CD4-positive, alpha-beta T cell treated with Interleukin-4 for 1 hour (primary cell): ENCODE measurements at places on chromosomes 2 and 18.
A peak's percentile ranks its signal among the peaks of the same experiment; 100 is the strongest.

- no peak for DNase-seq
These were observed 47.5 kb downstream of the TWIST2 start for GRCh38 chr2:238895361-238895882.

DNA sequence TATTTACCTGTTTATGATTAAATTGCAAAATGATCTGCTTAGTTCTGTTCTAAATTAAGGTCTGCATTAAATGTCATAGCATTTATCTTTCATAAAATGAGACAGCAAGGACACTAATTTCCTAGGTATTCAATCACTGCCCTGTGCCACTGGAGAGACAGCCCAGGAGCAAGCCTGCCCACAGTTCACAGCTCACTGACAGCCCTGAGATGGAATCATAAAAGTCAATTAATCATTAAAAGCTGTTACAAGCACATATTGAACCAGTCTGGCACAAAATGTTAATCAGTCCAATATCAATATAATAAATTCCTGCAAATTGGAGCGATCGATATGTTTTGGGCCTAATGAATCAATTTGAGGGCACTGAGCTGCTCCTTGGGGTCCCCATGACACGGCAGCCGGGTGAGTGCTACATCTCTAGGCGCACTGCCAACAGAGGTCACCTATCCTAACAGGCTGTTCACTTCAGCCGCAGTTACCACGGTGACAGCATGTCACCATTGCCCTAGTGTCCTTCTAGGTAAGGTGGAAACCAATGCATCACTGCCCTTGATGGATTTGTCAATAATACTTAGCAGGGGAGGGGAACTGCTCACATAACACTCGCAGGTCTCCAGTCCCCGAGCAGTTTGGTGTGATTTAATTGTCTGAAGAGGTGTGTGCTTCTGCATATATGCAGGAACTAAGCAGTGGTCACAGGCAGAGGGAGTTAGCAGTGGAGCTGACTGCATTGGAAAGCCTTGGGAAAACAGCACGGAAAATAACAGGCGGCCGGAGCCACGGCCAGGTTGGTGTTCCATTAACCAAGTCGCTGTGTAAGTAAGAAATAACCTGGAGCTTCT lies 47.3 kb downstream of the POU3F3 start:
- no peak for DNase-seq

DNA sequence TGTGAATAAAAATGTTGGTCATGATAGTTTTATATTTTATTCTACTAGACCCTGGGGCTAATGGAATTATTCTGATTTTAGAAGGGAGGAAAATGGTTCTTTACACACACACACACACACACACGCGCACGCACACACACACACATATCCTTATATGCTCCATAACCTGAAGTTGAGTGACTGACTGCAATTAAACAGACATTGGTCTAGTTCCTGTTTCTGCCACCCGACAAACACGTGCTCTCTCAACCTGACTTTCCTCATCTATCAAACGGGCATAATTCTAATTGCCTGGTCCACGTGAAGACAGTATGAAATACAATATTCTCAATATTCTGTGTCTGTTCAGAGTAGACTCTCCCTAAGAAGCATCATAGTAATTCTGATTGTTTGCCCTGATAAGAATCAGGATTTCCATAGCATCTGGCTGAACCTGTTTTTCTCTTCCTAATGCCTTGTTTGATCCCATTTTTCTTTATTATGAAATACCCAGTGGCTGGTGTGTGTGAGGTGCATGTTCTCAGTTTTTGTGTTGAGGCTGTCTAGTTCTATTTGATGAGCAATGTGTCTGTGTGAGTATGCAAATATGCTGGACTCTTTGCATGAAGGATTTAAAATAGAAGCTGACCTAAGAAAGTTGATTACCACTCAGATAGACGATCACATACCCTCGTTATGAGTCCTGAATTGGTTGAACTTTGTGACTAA lies 51.0 kb downstream of the SETBP1 start:
- no peak for DNase-seq

GRCh38 chr18:52312346-52312745 lies 27.7 kb upstream of the DCC start:
- no peak for DNase-seq

GRCh38 chr2:51528156-51528555 lies 496.2 kb upstream of the NRXN1 start:
- DNase-seq = no peak

GRCh38 chr2:195985741-195986140 lies 82.9 kb downstream of the DNAH7 start:
- DNase-seq = no peak

DNA sequence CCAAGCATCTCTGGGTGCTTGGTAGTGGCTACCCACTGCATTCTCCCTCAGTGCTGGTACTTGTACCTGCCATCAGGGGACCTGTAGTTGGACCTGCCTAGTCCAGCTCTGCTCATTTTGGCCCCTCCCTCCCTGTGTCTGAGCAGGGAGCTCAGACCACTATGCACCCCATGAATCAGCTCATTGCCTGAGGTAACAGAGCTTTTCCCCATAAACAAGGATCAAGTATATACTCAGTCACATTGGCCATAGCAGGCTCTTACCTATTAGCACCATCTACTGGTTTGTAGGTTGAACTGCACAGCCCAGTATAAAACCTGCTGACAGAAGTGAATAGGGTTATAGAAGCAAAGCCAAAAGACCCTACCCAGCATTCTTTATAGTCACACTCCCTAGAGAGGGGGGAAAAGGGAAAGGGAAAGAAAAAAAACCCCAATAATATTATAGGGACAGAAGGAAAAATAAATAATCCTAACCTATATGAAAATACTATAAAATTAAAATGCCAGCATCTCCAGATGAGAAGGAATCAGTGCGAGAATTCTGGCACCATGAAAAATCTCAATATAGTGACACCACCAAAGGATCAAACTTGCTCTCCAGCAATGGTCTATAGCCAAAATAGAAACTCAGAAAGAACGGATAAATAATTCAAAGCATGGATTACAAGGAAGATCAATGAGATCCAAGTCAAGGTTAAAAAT lies 6.9 kb upstream of the FLACC1 start:
- peak; percentile 56 for DNase-seq

- no peak for DNase-seq
These were observed 2.6 kb downstream of the TMEM131 start for GRCh38 chr2:97992836-97993825.

- no peak for DNase-seq
These were observed 83.6 kb downstream of the SESTD1 start for GRCh38 chr2:179181002-179181401.

DNA sequence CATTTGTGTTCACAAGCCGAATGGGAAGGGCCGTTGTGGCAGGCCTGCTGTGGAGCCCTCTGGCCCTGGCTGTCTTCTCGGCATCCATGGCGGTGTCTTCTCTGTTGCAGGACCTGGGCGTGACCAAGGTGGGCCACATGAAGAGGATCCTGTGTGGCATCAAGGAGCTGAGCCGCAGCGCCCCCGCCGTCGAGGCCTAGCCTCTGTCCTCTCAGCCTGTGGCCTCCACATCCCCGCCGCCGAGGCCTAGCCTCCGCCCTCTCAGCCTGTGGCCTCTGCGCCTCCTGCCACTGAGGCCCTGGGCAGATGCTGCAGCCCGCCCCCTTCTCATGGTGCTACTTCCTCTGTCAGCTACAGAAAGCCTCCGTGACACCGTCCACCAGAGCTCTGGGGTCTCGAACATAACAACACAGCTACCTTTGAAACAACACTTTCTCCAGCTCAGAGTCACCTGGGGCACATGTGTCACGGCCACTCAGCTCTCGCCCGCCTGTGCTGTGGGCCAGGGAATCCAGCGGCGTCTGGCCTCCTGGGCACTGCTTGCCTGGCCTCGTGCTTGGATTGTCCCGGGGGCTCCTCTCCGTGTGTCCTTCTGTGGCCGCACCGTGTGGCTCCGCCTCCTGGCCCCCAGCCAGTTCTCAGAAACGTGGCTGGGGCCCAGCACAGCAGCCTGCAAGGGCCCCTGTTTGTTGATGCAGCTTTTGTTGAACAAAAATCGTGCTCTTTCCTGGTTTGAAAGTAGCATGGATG lies 97.1 kb downstream of the USP40 start:
- peak; percentile 2 for DNase-seq

GRCh38 chr2:206163251-206163880 lies 3.7 kb downstream of the EEF1B2 start:
- DNase-seq = no peak

- DNase-seq = no peak
These were observed 74.2 kb upstream of the L3MBTL4 start for GRCh38 chr18:6488956-6489355.

DNA sequence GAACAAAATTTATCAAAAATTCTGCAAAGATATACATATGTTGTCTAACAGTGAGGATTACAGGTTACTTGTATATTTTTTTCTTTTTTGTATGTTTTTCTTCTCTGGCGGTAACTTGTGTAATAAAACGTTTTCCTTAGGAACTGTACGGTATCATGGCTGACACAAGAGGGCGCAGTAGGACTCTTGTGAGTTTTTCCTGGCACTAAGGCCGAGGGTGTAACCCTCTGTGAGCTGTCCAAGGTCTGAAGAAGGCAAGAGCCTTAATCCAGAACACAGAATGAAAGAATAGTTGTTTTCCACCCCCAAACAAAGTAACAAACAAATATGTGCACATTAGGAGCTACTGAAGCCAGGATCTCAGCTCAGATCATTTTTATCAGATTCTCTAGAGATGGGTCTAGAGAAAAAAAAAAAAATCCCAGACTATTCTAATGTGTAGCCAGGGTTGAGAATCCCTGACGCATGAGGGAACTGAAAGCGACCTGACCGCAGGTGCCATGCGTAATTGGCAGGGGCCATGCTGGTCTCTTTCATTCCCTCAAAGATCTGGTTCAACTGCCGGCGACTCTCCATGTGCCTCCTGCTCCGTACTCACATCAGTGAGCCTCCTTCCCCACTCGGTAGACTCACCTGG lies 27.0 kb downstream of the TMEM200C start:
- no peak for DNase-seq

DNA sequence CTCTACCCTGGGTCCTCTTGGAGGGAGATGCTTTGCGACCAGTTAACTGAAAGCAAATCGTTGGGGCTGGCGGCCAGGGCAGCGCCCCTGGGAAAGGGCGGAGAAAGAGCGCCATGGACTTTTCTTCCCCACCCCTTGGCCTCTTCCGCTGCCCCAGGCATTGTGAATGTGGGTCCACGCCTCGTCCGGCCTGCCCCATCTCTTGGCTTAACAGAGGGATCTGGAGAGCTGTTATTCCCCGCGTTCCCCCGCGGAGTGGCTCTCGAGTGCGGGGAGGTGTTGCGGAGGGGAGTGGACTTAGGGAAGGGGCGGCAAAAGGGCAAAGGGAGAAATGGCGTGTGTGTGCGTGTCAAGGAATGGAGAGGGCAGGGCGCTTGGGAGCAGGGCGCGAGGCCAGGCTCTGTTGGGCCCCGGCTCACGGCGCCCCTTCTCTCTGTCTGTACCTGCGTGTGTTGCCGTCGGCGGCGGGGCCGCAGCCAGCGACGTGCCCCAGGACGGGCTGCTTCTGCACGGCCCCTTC lies 6.6 kb downstream of the EMX1 start:
- no peak for DNase-seq

GRCh38 chr2:203734276-203734983 lies 28.0 kb downstream of the CD28 start:
- DNase-seq = no peak

DNA sequence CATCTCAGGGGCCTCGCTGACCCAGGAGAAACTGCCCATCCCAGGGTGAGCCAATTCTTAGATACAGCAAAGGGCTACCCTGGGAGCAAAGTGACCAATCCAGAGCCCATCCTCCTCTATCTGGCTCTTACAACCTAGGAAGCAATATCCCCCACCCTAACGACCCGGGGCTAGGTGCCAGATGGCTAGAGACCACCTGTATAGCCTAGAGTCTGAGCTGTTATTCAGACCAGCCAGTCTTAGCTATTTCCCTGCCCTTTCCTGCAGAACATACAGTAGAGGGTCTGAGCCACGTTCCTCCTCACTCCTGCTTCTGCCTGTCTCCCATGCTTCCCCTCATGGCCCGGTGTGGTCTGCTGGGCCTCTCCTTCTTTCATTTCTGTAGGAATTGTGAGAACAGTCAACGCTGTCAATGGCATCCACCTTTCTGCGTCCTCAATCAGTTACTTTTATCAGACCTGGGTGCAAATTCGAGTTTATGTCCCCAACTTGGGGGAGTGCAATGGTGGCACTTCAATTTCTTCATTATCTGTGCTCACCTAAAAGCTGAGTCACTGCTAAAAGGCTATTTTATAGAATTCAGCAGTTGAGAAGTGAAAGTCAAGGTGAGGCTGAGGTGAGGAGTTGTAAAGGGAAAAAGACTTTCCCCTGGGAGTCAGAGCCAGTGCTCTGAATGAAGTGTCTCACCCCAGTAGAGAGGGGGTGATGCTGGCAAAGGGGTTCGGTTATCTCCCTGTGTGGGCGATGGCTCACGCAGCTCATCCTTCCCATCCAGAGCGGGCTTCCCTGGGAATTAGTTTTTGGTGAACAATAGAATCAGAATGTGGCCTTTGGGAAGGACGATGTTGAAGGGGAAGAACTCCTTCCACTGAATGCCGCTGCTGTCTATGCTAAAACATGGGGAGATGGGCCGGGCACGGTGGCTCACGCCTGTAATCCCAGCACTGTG lies 42.4 kb downstream of the LONRF2 start:
- no peak for DNase-seq
